T-helper 1 cell treated with Interleukin-12 subunit alpha and Interleukin-12 subunit beta and Interleukin-4 antibody, amounts not matched to agents 30 ng/mL and 1 ng/mL, for 36 hours (primary cell): ENCODE measurements at places on chromosomes 2 and 18. TPM values are rescaled to one million over a fixed set of nuclear protein-coding genes. Genes with fewer than 3 reads are reported as not detected.

ANKRD62 gene
- total RNA-seq = not detected in 2 replicates

CARF gene
- total RNA-seq = 5.8 and 7.1 TPM in 2 replicates

NMS gene
- not detected in 2 replicates for total RNA-seq

RNF149 gene
- total RNA-seq = 113 and 117 TPM in 2 replicates

TMEM37 gene
- total RNA-seq = not detected in 2 replicates

ALPP gene
- total RNA-seq = not detected in 2 replicates

FMNL2 gene
- 1.6 and 2.0 TPM in 2 replicates for total RNA-seq

HAT1 gene
- total RNA-seq = 54.9 and 59.5 TPM in 2 replicates

TCF23 gene
- 0.05 TPM in 2 replicates for total RNA-seq

UGT1A6 gene
- total RNA-seq = not detected in 2 replicates

NTSR2 gene
- not detected in 2 replicates for total RNA-seq

COPS9 gene
- total RNA-seq = 111 and 112 TPM in 2 replicates

ANKRD30BL gene
- not detected in 2 replicates for total RNA-seq

VSNL1 gene
- total RNA-seq = not detected in 2 replicates

UGT1A3 gene
- not detected in 2 replicates for total RNA-seq
